ENCODE measurements at places on chromosomes 12 and 14.

GRCh38 chr12:125742413-125742812, 677.2 kb downstream of the AACS start:
- DNase-seq, result no peak

DNA sequence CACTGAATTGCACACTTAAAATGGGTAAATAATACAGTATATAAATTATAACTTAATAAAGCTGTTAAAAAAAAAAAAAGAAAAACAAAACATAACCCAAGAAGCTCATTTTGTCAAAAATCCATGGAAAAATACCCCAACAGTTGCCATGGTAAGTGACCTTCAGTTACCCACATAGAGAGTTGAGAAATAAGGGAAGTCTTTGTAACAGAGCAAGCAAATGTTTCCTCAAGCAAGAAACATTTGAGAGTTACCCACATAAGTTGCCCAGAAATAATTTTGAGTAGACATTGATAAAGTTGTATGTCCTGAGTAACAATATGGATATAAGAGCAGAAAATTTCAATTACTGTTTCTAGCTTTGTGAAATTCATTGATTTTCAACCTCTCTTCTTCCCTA, 227.4 kb downstream of the CCDC59 start:
- no peak for DNase-seq

DNA sequence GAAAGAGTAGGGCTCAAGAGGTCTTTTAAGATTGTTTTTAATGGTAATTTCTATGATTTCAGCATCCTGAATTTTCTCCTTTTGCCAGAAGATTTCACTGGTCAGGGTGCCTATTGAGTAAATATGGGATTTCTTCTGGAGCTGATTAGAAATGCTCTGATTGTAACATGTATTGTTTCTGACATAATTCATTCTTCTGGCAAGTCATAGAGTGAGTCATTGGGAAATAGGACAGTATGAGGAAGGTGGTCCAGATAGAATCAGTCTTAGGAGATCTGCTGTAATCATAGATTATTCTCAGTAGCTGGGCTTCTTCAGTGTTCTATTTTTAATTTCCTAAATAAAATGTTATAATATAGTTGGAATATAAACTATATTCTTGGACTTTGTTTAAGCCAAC, 182.0 kb upstream of the NAV3 start:
- DNase-seq, result no peak

DNA sequence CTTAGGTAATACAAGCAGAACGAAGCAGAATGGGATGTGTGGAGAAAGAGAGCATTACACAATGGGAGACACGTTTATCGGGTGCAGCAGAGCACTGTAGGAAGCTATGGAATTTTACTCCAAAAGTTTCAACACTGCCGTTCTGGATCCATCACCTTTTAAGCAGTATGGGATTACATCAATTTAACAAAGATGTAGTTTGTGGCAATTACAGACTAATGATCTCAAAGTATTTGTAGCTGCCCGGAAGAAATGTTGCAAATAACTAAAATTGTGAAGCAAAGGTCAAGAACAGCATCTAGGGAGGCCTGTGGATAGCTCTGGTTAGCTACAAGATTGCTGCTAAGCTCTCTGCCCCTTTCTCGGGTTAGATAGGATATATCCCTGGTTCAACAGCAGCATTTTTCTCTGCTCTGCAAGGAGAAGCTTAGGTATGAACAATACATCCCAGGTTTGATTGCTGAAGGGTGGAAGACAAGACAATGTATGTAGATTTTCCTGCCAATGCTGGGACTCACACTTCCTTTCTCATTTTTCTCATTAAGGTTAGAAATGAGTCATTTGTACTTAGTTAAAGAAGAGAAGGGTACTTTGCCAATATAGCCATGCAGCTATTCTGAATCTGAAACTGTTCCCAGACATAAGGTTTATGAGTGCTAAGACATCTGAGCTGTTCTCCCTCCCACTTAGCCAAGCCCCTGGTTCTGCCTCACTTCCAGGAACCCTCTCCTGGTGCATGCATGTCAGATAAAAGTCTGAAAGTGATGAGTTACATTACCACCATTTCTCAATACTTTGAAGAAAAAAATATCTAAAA, 75.0 kb upstream of the HIF1A start:
- DNase-seq, result no peak

DNA sequence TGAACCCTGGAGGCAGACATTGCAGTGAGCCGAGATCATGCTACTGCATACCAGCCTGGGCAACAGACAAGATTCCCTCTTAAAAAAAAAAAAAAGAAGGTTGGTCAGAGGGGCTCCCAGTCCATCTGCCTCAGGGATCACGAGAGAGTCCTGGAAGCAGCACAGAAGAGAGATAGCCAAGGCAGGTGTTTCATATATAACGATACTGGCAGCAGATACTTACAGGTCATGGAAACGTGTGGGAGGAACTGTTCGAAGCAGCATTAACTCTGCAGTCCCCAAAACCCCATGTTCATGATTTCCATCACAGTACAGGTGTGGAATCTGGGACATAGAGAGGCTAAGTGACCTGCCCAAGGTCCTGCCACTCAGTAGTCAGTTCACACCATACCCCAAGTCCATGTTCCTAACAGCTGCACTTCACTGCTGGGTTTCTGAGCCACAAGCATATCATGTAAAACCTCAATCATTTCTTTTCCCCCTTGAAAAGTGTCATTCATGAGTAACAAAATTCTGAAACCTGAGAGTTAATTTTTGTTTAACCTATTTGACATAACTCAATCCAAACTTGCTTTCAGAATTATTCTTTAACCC, 16.7 kb downstream of the CDK2AP1 start:
- no peak for DNase-seq

GRCh38 chr12:21962236-21962635, 21.0 kb upstream of the ABCC9 start:
- DNase-seq, result no peak

- no peak for DNase-seq
These were observed 14.3 kb upstream of the GTF2A1 start for GRCh38 chr14:81235096-81235495.
